Activated CD4-positive, alpha-beta T cell treated with anti-CD3 and anti-CD28 coated beads, Interleukin-2, amount 10 ng/mL, durations not matched to agents 7 days and 5 days (primary cell): ENCODE measurements at places on chromosomes 11 and 22. TPM values are rescaled to one million over a fixed set of nuclear protein-coding genes. Genes with fewer than 3 reads are reported as not detected.

TANGO2 gene
- total RNA-seq, result 36.7 TPM

APOBEC3F gene
- total RNA-seq, result 33.8 TPM

SNAP29 gene
- 36.0 TPM for total RNA-seq

OR52E8 gene
- total RNA-seq, result not detected

HEPN1 gene
- not detected for total RNA-seq

SYVN1 gene
- total RNA-seq, result 40.5 TPM

ARFIP2 gene
- 39.0 TPM for total RNA-seq

OR10A2 gene
- total RNA-seq, result not detected

PLEKHB1 gene
- total RNA-seq, result 13.6 TPM

PIK3IP1 gene
- total RNA-seq, result 63.0 TPM
